ENCODE measurements at places on chromosomes 5 and 9.

DNA sequence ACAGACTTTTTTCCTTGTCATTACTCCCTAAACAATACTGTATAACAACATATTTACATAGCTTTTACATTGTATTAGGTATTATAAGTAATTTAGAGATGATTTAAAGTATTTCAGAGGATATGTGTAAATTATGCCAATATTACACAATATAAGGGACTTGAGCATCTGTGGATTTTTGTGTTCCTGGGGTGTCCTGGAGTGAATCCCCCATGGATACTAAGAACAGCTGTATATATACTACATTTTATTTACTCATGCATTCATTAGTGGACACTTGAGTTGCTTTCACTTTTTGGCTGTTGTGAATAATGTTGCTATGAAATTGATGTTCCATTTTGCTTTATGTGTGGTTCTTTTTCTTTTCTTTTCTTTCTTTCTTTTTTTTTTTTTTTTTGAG is 348.8 kb downstream of the SH3GL2 start:
- DNase-seq, result no peak

DNA sequence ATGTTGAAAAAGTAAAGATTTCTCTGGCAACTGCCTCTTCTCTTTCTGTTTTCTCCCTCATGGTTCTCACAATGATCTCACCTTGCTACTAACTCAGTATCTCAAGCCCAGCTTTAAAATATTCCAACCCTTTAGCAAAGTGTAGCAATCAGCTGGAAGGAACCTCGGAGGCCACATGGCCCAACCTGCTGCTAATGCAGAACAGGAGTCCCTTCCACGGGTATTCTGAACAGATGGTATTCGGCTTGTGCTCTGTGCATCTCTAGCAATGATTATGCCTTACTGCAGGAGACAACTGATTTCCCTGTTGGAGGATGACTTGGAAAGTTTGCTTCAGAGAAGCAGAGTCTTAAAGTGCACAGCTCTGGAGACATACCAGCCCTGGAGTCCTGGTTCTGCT is 151.8 kb upstream of the PPP1R2B start:
- DNase-seq, result no peak

DNA sequence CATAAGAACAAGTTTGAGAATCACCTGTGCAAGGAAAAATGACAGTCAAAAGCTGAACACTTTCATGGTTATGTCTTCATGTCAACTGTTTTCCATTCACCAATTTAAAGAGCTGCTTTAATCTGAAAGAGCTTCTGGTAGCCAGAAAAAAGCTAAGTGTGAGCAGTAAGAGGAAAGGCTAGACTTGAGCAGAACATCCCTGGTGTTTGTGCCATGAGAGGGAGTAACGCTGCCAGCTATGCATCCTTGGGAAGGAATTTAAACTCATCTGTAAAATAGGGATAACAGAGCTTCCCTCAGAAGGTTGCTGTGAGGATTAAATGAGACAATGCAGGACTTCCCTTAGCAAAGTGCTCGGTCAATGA is 193.7 kb downstream of the MAPKAP1 start:
- DNase-seq, result no peak

DNA sequence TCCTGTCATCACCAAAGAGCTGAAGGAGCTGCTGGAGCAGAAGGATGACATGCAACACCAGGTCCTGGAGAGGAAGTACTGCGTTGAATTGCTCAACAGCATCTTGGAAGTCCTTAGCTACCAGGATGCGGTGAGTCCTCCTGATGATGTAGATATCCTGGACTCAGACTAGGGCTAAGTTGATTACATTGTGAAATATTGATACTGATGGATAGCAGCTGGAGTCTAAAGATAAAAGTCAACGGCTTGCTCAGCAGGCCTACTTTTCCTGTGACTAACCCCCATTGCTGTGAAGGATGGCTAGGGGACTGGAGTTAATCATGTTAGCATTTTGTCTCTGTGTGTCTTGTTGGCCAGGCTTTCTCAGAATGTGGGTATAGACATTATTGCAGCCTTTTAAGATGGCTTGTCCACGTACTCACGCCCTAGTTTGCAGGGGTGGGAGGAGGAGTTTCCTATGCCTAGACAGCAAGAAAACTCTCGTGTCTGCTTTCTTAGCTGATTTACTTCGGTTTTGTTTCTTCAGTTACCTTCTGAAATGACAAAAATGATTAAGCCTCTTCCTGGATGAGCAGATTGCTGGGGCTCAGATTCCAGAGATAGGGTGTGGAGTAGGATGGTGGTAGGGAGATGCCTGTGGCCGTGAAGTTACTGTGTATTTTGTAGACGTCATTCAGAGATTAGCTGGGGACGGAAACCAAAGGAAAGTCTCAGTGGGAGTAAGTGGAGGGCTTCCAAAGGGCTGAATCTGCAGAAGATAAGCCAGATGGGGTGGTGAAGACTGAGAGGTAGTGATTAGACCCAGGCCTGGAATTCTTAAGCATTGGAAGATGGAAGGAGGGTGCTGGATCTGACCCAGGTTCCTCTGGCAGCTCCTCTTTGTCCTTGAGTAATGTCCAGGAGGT is 166.3 kb downstream of the DOCK2 start:
- no peak for DNase-seq

GRCh38 chr5:171390883-171391677 is 3.4 kb downstream of the NPM1 start:
- no peak for DNase-seq

GRCh38 chr5:179422908-179423481 is 77.7 kb upstream of the ADAMTS2 start:
- DNase-seq, result no peak

DNA sequence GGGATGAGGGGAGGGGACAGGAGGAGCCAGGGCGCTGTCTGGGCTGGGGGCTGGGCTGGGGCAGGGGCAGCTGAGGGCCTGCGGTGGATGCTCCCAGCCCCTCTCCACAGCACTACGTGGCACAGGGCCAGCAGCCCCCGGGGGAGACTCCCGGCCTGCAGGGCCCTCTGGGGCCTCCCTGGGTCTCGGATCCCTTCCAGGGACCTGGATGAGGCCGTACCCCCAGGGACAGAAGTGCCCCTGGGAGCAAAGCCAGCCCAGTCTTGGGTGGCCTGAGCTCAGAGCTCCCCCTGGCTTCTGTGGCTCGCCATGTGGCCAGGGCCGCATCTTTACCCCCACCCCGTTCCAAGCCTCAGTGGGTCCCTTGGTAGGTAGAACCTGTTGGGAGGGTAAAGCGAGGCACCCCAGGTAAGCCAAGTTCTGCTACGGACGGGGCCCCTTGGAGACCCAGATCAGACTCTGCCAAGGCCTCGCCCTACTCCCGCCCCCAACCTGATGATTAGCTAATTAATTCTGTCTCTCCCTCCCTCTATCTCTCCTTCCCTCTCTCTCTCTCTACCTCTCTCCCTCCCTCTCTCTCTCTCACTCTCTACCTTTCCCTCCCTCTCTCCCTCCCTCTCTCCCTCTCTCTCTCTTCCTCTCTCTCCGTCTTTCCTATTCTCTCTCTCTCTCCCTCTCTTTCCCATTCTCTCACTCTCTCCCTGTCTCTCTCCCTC is 24.3 kb downstream of the KCNT1 start:
- DNase-seq, result no peak

- DNase-seq, result no peak
Measured at GRCh38 chr5:75886706-75887105, 169.5 kb upstream of the POC5 start.

DNA sequence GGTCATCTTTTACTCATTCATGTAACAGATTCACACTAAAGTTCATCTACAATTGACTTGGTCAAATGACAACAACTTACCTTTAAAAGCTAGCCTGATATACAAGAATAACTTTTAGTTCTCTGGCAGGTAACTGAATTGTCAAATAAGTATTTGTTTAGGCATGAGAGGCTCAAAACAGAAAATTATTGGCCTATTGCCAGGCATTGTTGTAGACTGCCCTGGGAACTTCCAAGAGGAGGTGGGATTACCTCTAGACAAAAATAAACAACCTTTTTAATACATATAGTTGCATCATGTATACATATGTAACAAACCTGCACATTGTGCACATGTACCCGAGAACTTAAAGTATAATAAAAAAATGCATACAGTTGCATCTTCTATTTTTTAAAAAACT is 18.2 kb upstream of the SLCO4C1 start:
- DNase-seq, result no peak

- no peak for DNase-seq
Measured at GRCh38 chr5:32843531-32843895, 132.4 kb downstream of the NPR3 start.

- no peak for DNase-seq
Measured at GRCh38 chr5:137113939-137114338, 385.2 kb downstream of the SPOCK1 start.

DNA sequence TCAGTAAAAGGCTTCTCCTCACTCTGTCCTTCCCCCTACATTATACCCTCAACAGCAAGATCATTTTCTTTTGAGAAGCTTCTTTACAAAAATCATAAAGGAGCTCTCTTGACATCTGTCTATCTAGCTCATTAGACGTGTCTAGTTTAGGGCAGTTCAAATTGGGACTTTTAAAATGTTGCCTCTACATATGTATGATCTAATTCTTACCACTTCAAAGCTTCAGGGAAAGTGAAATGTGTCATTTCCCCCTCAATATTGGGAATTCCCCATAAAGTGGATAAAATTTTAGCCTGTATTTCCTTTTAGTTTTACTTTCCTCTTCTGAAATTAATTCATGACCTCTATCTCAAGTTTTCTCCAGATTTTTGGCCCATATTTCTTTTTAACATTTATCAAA is 323.7 kb downstream of the ARRDC3 start:
- no peak for DNase-seq

DNA sequence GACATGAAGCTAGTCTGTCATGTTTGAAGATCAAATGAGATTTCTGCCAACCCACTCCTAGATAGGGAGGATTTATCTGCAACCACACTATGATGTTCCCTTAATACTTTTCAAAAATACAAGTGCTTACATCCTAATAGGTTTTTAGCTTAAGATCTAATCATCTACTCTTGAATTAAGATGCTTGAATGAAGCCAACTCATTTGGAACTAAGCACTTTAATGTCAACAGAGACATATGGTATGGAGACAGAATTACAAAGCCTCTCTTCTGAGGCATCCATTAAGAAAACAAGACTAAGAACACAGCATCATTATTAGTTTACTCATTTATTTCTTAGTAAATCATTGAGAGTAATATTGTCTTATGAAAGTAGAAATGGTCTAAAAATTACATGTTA is 139.3 kb upstream of the NFIB start:
- DNase-seq, result no peak

GRCh38 chr9:79674052-79674777 is 102.5 kb downstream of the TLE4 start:
- DNase-seq, result no peak

GRCh38 chr9:6787793-6788161 is 30.0 kb downstream of the KDM4C start:
- no peak for DNase-seq

DNA sequence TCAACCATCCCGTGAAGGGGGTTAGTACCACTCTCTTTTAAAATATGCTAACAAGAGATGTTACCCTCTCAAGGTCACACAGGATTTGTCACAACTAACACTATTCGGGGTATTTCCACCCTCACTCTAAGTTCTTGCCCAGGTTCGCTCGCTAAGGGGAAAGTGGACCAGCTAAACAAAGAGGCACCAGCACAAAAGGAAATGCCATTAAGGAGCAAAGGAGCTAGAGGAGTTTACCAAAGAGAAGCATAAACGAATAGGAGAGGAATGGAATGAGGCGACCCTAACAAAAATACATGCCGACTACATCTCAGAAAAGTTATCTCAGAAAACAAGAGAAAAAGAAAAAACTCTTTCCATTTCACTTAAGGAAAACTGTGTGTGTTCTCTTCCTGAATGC is 170.9 kb downstream of the DCP2 start:
- DNase-seq, result no peak

DNA sequence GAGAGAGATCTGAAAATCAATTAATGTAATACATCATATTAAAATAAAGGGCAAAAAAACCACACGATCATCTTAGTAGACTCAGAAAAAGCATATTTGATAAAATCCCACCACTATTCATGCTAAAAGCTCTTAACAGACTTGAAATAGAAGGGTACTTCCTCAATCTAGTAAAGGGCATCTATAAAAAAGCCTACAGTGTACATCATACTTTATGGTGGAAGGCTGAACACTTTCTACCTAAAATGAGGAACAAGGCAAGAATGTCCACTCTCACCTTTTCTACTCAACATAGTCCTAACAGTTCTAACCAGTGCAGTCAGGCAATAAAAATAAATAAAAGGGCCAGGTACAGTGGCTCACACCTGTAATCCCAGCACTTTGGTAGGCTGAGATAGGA is 38.9 kb downstream of the POLK start:
- no peak for DNase-seq

- no peak for DNase-seq
Measured at GRCh38 chr5:7894860-7895259, 25.9 kb downstream of the MTRR start.

DNA sequence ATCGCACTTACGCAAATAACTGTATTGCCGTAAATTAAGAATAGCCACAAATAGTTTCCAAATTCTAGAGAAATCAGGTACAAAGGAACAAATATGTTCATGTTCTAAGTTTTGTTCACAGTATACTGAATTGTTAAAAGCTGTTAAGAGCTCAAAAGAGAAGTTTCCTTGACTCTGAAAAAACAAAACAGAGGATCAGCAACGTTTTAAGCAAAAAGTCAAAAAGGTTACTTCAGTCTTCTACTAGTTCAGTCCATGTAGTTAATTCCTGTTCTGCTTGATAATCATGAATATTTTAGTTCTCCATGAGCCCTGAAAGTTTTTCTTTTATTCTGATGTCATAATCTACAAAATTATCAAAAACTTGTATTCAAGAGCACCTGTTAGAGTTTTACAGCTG is 128.6 kb upstream of the MAST4 start:
- no peak for DNase-seq

GRCh38 chr5:127885176-127885575 is 182.0 kb downstream of the CCDC192 start:
- DNase-seq, result no peak
